Activated CD8-positive, alpha-beta memory T cell treated with anti-CD3 and anti-CD28 coated beads for 48 hours (primary cell): ENCODE measurements at places on chromosomes 1 and 21.
A peak's percentile ranks its signal among the peaks of the same experiment; 100 is the strongest.

- no peak for DNase-seq
These were observed 14.0 kb upstream of the RAP1A start for GRCh38 chr1:111605576-111605975.

DNA sequence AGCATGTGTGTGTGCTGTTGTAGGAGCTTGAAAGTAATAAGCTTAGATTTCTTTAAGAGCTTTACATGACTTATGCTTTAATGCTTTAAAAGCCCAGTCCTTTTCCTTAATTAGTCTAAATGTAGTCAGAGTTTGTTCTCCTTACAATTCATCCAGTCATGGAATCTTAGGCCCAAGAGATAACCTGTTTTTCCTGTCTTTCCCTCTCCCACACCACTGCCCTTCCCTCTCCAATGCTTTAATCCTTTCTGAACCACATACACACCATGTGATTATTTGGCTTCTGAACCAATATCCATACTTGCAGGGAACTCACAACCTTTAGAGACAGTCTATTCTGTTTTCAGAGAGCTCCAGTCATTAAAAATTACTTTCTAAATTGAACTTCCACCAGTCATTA lies 37.6 kb downstream of the ALG6 start:
- DNase-seq = no peak

GRCh38 chr1:61501971-61502916 lies 222.7 kb downstream of the TM2D1 start:
- no peak for DNase-seq

DNA sequence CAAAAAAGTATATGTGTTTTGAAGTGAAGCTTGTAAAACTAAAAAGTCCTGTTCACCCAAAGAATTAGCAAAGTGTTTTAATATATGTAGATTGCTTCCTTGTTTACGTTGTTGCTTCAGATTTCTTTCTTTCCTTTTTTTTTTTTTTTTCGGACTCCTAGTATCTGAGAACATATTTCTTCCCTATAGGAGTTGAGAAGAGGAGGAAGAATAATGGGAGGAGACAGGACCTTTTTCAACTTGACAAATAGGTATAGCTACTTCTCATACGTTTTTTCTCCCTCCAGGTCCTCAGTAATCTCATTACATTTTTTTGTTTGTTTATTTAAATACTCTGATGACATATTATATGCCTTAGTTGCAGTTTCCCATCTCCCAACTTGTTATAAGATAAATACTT lies 8.9 kb downstream of the DISP1 start:
- DNase-seq = no peak

DNA sequence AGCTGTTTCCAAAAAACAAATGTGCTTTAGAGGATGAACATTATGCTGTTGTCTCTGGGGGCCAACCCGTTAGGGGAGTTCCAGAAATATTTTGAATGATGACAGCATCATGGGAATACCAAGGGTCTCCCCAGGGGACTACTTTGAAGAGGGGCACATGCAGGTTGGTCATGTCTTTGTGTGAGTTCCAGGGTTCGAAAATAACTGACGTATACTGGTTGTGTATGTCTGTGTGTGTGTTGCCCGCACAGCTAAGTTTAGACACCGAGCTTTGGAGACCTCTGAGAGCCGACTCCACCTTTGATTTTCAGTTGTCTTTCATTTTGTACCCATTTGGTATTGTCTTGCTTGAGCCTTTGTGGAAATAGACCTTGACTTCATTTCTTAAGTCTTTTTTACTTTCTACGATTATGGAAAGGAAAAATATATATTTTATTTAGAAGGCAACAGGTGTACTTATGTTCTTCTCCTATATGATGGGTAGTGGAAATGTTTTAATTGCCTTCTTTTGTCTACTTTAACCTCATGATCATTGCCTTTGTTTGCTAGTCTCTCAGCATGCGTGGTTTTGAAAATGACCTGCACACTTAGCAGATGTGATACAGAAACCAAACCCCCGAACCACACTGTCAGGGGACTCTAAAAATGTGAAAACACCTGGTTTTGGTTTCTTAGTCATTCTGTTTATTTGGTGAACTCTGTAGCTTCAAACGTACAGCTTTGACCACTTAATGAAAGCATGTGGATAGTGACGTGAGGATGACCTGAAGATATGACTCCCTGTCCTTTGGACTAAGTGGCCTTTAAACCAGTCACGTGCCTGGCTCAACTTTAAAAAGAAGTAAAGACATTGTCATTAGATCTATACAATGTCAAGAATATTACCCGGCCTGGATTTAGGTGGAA lies 56.5 kb downstream of the GALNT2 start:
- DNase-seq = no peak

- no peak for DNase-seq
These were observed 36.9 kb downstream of the CDK18 start for GRCh38 chr1:205541161-205541886.

GRCh38 chr1:77468257-77468948 lies 186.6 kb downstream of the AK5 start:
- no peak for DNase-seq

GRCh38 chr1:91751275-91751674 lies 134.7 kb downstream of the TGFBR3 start:
- no peak for DNase-seq

DNA sequence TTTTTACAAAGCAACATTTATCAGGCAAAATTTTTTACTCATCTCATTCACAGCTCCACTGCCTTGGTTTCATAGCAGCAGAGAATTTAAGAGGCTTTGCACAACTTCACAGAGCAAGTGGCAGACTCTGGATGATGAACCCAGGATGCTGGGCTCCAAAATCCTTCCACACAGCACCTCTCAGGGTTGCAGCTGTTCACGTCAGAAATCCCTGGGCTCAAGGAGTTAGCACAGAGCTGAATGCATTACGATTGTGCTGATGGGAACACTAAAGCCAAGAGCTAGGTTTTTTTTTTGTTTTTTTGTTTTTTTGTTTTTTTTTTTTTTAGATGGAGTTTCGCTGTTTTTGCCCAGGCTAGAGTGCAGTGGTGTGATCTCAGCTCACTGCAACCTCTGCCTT lies 2.4 kb upstream of the HTR6 start:
- no peak for DNase-seq

- no peak for DNase-seq
These were observed 162.3 kb upstream of the CAMK1G start for GRCh38 chr1:209421186-209421585.

- DNase-seq = peak; percentile 1
These were observed 96.3 kb upstream of the TMPRSS15 start for GRCh38 chr21:18499761-18500376.

- no peak for DNase-seq
These were observed 15.9 kb upstream of the TSPEAR start for GRCh38 chr21:44727321-44727720.

- DNase-seq = no peak
These were observed 567 bp downstream of the PMVK start for GRCh38 chr1:154935749-154936554.

- no peak for DNase-seq
These were observed 572 bp downstream of the CYB5RL start for GRCh38 chr1:54199151-54199764.

- no peak for DNase-seq
These were observed 22.0 kb downstream of the CC2D1B start for GRCh38 chr1:52343979-52344378.

- DNase-seq = no peak
These were observed 23.7 kb upstream of the GREM2 start for GRCh38 chr1:240635466-240636256.

DNA sequence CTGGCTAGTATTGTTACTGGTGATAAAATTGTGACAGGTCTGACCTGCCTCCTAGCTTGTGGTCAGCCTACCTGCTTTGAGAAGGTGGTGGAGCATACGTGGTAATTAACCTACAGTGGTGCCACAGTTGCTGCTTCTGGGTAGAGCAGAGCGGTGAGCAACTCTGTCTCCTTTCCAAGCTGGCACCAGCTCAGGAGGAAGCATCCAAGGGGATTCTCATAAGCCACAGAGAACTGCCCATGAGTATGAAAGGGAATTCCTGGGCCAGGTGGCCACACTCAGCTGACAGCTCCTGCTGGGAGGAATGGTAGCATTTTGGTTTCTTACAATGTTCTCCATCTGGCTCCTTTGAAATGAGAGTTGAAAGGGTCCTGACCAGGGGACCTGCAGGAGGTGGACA lies 39.4 kb downstream of the ATP2B4 start:
- no peak for DNase-seq

GRCh38 chr1:34781071-34781843 lies at the start of gene GJB3:
TSS of gene GJB3 (plus strand) at chr1:34781214. CDS start at chr1:34784763, 3,549 bp downstream.
- DNase-seq = no peak

DNA sequence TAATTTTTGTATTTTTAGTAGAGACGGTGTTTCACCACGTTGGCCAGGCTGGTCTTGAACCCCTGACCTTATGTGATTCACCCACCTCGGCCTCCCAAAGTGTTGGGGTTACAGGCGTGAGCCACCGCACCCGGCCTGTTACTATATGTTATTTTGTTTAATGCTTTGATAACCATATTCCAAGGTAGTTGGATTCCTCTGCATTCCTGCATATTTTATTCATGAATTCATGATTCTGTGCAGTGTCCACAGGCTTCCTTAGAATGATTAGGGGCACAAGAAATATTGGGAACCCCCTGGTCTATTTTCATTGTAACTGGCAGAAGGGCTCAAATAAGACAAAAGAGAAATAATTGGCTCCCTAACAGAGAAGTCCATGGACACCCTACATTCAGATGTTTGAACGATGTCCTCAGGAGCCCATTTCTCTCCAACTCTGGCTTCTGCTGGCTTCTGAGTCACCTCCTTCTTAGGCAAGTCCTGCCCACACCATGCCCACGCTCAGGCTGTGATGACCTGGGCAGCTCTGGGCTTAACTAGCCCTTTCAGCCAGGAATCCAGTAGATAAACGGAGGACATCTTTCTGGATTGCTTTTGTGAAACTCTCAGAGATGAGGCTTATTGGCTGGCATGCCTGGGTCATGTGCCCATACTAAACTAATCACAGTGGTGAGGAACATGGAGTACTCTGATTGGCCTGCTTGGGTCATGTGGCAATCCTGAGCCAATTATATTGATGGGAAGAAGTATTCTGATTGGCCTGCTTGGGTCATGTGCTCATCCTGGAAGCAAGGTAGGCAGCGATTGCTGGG lies 32.6 kb downstream of the TNFRSF8 start:
- no peak for DNase-seq

- no peak for DNase-seq
These were observed 46.5 kb upstream of the COL6A2 start for GRCh38 chr21:46051379-46051770.

- no peak for DNase-seq
These were observed 119.5 kb upstream of the COA6 start for GRCh38 chr1:234253732-234254131.

DNA sequence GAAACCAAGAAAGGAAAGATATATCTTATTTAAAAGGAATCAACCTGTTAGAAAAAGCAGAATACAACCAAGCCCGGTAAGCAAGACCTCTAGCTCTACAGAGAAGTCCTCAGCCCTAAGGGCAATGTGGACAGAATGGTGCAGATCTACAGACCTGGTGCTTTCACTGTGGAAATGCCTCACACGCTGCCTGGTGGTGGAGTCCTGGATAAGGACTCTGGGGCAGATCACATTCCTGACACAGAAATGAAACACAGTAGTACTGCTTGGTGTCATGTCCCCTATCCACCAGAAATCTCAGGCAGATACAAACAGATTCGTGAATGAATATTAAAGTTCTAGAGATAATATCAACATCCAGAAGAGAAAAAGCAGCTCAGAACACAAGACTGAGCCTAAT lies 6.8 kb downstream of the CNN3 start:
- no peak for DNase-seq

- DNase-seq = no peak
These were observed 2.9 kb downstream of the CD247 start for GRCh38 chr1:167515461-167515860.

GRCh38 chr1:195971589-195971988 lies 636.7 kb downstream of the KCNT2 start:
- DNase-seq = no peak

- no peak for DNase-seq
These were observed 54.1 kb downstream of the DSCAM start for GRCh38 chr21:40792691-40793456.

DNA sequence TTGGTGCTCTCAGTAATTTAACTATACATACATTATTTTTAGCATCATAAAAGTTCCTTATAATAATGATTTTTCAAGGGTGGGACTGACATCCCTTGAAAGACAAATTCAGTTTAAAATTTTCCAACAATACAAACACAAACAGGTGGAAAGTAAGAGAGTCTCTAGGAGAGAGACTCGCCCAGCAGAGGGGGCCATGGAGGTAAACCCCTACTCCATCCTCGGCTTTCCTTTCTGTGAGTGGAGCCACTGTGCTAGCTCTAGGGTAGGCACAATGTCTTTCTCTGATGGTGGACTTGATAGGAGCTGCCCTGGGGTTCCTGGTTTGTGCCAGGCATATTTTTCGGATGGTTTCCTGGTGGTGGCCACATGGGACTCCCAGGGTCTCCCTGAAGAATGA lies 8.3 kb downstream of the CSMD2 start:
- DNase-seq = no peak

DNA sequence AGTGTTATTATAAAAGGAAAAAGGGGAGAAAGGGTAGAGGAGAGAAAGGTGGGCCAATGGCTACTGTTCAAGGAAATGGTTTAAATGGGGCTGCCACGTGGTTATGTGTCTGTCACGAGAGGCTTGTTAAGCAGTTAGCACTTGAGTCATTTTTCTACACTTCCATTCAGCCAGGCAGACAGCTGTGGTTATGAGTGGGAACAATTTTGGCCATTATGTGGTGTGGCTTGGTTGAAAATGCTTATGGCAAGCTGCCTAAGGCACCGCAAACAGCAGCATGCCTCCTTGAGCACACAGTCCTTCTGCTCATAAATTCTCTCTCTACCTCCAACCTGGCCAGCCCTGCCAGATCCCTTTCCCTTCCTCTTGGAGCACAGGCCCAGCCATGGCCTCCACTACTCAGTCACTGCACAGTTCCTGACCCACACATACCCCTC lies 3.2 kb upstream of the SRM start:
- DNase-seq = no peak

GRCh38 chr1:9823693-9823942 lies 147 bp downstream of the CLSTN1 start:
- no peak for DNase-seq

GRCh38 chr1:213852107-213852506 lies 135.7 kb upstream of the PROX1 start:
- DNase-seq = no peak

DNA sequence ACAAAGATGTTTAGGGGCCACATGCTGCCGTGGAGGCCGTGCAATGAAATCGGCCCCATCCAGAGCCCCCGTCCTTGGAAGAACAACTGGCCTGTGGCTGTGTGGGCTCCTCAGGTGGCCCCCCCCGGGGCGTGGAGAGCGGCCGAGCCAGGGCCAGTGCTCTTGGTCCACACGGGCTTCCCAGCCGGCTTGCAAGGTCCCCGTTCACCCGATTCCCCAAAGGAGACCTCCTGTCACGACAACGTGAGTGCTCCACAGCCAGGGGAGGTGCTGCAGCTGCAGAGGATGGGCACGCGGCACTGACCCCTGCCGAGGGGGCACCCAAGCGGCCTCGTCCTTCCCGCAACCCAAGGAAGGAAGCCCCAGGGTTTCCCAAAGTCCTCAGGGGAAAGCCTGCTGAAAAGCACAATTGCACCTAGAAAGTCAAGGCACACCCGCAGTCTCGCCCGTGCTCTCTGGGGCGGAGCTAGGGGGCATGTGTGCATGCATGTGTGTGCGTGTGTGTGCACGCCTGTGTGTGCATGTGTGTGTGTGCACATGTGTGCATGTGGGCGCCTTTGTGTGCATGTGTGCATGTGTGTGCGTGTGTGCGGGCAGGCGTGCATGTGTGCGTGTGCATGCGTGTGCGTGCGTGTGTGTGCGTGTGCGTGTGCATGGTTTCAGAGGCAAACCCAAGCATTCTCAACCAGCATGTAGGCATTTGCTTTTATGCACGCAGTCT lies 48.2 kb downstream of the SLX9 start:
- DNase-seq = no peak
